ENCODE measurements at places on chromosomes 1 and 21. TPM values are rescaled to one million over a fixed set of nuclear protein-coding genes. Genes with fewer than 3 reads are reported as not detected.

The ZMYND12 gene
- total RNA-seq: 0.49 TPM

The FAM151A gene
- not detected for total RNA-seq

The CAMK1G gene
- 0.24 TPM for total RNA-seq

The DEPDC1 gene
- 13.1 TPM for total RNA-seq

The ANKRD34A gene
- 0.23 TPM for total RNA-seq

The NECTIN4 gene
- 1.6 TPM for total RNA-seq

The HEYL gene
- 3.5 TPM for total RNA-seq

The PPFIA4 gene
- 0.40 TPM for total RNA-seq

The PIGR gene
- total RNA-seq: not detected

The LIPI gene
- not detected for total RNA-seq

The E2F2 gene
- 3.4 TPM for total RNA-seq

The FAM131C gene
- total RNA-seq: 15.5 TPM

The PTCH2 gene
- 0.08 TPM for total RNA-seq

The PYHIN1 gene
- total RNA-seq: not detected

The PADI2 gene
- 1.5 TPM for total RNA-seq

The ZYG11A gene
- 2.3 TPM for total RNA-seq

The EIF2D gene
- 37.2 TPM for total RNA-seq

The COL11A1 gene
- total RNA-seq: 4.3 TPM

The LDLRAD1 gene
- total RNA-seq: not detected

The BACE2 gene
- 21.8 TPM for total RNA-seq

The SPRR3 gene
- total RNA-seq: not detected

The CR2 gene
- total RNA-seq: not detected

The AMY2B gene
- total RNA-seq: 0.67 TPM

The EFHD2 gene
- total RNA-seq: 229 TPM

The RPTN gene
- total RNA-seq: not detected

The TTC34 gene
- total RNA-seq: 0.05 TPM

The RUNX1 gene
- total RNA-seq: 12.4 TPM

The ZBTB8B gene
- 0.01 TPM for total RNA-seq

The PDXK gene
- total RNA-seq: 235 TPM

The RAB25 gene
- total RNA-seq: not detected

The WLS gene
- 16.7 TPM for total RNA-seq

The USP33 gene
- 14.8 TPM for total RNA-seq

The MIXL1 gene
- not detected for total RNA-seq

The RIPK4 gene
- 13.3 TPM for total RNA-seq

The OLIG2 gene
- not detected for total RNA-seq

The FABP3 gene
- total RNA-seq: not detected

The VHLL gene
- total RNA-seq: not detected

The OR10J1 gene
- not detected for total RNA-seq

The WASF2 gene
- 52.2 TPM for total RNA-seq

The C8B gene
- not detected for total RNA-seq

The DTL gene
- 23.2 TPM for total RNA-seq

The TRIM63 gene
- total RNA-seq: not detected

The TSACC gene
- 2.8 TPM for total RNA-seq

The HCN3 gene
- total RNA-seq: 5.4 TPM

The REG4 gene
- total RNA-seq: not detected

The ADAMTS1 gene
- 0.06 TPM for total RNA-seq

The SLFNL1 gene
- not detected for total RNA-seq

The KRTAP21-2 gene
- total RNA-seq: not detected

The SPRR2E gene
- total RNA-seq: not detected

The CASZ1 gene
- 2.1 TPM for total RNA-seq

The ILDR2 gene
- 0.08 TPM for total RNA-seq
